Ureter (tissue), 1 donor: ENCODE measurements at places on chromosomes 3 and 15.

DNA sequence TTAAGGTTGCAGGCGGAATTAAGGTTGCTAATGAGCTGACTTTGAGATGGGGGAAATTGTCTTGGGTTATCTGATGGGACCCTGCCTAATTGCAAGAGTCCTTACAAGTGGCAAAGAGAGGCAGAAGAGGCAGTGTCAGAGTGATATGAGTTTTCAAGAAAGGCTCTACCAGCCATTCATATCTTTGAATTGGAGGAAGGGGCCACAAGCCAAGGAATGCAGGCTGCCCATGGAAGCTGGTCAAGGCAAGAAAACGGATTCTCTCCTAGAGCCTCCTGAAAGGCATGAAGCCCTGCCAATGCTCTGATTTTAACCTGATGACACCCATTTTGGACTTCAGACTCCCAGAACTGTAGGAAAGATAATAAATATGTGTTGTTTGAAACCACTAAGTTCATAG, 20.6 kb upstream of the SMAD6 start:
- DNase-seq: no peak

- no peak for DNase-seq
Observed at GRCh38 chr3:62238431-62238830, 134.9 kb downstream of the FEZF2 start.

GRCh38 chr3:170149016-170149415, 32.5 kb downstream of the PHC3 start:
- DNase-seq: no peak

- no peak for DNase-seq
Observed at GRCh38 chr15:92226020-92226612, 167.6 kb upstream of the ST8SIA2 start.

DNA sequence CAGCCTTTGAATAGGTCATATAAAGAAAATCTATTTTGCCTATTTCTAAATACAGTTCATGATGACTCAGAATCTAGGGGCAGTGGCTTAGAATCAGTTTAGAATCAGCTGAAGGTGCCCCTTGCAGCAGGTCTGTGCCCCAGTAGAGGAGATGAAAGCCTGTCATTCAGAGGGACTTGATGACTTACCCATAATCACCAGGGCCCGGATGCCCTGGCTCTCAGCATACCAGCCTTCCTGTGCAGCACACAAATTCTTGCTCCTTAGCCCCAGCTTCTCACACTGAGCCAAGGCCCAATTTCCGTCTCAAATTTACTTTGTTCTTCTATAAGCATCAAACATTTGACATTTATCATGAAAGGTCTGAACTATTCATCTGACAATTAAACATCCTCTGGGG, 83.2 kb upstream of the EOMES start:
- no peak for DNase-seq

- DNase-seq: no peak
Observed at GRCh38 chr15:69232765-69233164, 65.9 kb upstream of the PAQR5 start.

GRCh38 chr3:114221165-114221880, 16.1 kb downstream of the ZNF80 start:
- no peak for DNase-seq

GRCh38 chr3:127325629-127325961, 37.7 kb upstream of the PRR20G start:
- DNase-seq: no peak

DNA sequence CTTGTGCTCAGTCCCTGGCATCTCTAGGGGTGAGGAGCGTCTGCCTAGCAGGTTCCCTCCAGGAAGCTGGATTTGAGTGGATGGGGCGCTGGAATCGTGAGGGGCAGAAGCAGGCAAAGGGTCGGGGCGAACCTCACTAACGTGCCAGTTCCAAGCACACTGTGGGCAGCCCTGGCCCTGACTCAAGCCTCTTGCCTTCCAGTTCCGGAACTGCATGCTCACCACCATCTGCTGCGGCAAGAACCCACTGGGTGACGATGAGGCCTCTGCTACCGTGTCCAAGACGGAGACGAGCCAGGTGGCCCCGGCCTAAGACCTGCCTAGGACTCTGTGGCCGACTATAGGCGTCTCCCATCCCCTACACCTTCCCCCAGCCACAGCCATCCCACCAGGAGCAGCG, 5.0 kb downstream of the RHO start:
- no peak for DNase-seq

- no peak for DNase-seq
Observed at GRCh38 chr3:123390865-123391600, 57.9 kb downstream of the ADCY5 start.

GRCh38 chr3:120177707-120178306, 83.6 kb upstream of the GSK3B start:
- no peak for DNase-seq

DNA sequence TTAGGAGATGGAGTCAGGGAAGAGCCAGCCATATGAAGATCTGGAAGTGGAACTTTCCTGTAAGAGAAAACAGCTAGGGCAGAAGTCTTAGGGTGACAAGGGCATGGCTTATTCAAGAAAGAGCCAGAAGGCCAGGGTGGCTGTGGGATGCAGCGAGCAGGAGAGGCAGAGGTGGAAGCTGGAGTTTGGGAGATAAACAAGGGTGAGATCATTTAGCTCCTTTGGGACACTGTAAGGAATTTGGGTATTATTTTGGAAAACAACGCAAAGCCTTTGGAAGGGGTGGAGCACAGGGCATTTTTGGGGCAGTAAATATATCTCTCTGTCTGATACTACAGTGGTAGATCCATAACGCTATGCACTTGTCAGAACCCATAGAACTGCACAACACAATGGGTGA, 5.0 kb upstream of the IL16 start:
- no peak for DNase-seq

- DNase-seq: no peak
Observed at GRCh38 chr3:37198996-37199395, 24.6 kb upstream of the LRRFIP2 start.

- no peak for DNase-seq
Observed at GRCh38 chr15:51224428-51224827, 114.0 kb downstream of the CYP19A1 start.

DNA sequence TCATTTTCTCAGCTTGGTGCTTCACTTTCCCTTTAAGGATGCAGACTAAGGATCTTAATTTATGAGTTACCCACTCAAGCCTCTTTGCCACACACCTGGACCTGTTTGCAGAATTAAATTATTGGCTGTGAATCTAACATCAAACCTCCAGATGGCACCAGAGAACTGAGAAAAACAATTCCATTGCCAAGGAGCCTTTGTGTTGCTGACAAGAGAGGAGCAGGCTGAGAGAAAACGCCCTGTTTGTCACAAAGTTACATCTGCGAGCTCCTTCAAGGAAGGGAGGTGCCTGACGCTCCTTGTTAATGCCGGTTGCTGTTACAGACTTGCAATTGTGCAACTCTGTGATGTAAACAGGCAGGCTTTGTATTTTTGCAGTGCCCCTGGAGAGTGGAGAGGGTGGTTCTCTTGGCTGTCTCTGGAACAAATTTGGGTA, 36.3 kb upstream of the TMC3 start:
- DNase-seq: peak; percentile 54

- DNase-seq: no peak
Observed at GRCh38 chr3:138938056-138938876, 8.7 kb downstream of the FOXL2 start.

DNA sequence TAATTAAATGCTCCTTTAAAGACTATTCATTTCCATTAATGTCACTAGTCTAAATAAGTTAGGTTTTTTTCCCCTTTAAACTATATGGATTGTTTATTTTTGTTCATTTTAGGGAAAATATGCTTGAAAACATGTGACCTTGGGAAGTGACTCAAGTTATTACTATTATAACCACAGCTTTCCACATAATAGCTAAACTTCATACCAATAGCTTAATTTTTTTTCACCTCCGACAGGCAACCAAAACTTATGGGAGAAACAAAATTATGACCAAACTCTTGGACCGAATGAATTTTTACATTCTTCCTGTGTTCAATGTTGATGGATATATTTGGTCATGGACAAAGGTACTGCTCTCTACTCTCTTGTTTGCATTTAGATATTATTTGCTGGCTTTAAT, 16.2 kb downstream of the CPA3 start:
- no peak for DNase-seq

DNA sequence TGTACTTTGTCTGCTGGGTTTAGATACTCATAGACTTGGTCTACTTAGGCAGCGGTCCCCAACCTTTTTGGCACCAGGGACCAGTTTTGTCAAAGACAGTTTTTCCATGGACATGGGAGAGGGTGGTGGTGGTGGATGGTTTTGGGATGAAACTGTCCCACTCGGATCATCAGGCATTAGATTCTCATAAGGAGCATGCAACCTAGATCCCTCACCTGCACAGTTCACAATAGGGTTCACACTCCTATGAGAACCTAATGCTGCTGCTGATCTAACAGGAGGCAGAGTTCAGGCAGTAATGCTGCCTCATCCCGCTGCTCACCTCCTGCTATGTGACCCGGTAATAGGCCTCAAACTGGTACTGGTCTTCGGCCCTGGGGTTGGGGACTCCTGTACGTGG, 45.3 kb downstream of the CMSS1 start:
- DNase-seq: no peak

DNA sequence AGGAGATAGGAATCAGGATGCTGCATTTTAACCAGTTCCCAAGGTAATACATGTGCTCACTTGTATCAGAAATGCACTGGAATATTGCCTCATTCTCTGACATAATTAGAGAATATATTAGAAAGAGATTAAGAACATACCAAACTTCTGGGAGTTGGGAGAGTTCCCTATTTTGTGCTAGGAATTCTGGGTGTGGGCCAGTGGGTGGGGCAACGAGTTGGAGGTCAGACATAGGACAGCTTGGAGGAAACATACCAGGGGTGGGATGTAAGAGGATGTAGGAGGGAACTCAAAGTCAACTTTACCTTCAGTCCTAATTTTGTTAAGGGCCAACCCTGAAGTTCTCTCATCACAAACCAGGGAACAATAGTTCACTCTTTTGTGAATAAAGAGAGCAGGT, 83.6 kb downstream of the SLC7A14 start:
- DNase-seq: no peak

- no peak for DNase-seq
Observed at GRCh38 chr3:60298141-60298540, 953.1 kb downstream of the FHIT start.

GRCh38 chr3:173688216-173688842, 290.8 kb downstream of the NLGN1 start:
- no peak for DNase-seq

DNA sequence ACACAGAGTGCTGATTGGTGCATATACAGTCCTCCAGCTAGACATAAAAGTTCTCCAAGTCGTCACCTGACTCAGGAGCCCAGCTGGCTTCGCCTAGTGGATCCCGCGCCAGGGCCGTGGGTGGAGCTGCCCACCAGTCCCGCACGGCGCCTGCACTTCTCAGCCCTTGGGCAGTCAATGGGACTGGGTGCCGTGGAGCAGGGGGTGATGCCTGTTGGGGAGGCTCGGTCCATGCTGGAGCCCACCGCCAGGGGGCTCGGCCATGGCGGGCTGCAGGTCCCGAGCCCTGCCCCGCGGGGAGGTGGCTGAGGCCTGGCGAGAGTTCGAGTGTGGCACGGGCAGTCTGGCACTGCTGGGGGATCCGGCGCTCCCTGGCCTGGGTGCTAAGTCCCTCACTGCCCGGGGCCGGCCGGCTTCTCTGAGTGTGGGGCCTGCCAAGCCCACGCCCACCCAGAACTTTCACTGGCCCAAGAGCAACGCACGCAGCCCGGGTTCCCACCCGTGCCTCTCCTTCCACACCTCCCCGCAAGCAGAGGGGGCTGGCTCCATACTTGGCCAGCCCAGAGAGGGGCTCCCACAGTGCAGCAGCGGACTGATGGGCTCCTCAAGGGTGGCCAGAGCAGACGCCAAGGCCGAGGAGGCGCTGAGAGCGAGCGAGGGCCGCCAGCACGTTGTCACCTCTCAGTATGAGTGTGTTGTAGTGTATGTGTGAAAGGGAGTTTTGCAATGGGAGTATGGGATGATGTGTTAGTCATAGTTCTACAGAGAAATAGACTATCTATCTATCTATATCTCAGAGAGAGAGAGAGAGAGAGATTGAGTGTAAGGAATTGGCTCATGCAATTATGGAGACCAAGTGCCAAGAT, 69.0 kb downstream of the UBE2E2 start:
- no peak for DNase-seq

DNA sequence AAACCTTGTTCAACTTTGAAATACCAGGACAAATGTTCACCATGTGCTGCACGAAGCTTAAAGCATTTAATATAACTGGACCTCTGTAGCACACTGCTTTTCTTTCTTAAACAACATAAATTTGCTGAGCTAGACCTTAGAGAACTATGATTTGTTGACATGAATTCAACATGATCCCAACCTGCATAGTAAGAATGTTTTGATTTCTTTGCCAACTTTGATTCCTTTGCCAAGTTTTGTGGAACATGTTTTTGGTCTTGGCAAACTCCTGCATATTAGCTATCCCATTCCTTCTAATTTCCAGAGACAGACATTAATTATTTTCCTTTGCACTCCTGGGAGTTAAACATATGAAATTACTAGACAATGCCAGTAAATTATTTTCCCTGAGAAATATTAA, 197.2 kb upstream of the RBMS3 start:
- no peak for DNase-seq

- DNase-seq: no peak
Observed at GRCh38 chr15:27627623-27628022, 471.5 kb downstream of the OCA2 start.

DNA sequence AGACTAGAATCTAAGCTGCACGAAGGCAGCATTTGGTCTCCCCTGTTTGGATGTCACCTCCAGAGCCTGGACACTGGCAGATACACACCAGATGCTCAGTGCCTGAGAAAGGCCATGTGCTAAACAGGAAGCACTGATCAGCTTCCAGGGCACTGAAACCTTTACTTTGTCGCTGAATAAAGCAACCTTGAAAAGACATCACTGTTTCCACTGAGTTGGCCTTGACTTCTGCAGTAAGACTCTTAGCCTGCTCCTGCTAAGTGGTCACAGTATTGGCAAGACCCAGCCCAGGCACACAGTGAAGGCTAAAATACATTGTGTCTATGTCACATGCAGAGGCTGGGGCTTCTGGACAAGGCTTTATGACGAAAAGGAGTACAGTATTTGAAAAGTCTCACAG, 104.3 kb upstream of the ICE2 start:
- DNase-seq: no peak

DNA sequence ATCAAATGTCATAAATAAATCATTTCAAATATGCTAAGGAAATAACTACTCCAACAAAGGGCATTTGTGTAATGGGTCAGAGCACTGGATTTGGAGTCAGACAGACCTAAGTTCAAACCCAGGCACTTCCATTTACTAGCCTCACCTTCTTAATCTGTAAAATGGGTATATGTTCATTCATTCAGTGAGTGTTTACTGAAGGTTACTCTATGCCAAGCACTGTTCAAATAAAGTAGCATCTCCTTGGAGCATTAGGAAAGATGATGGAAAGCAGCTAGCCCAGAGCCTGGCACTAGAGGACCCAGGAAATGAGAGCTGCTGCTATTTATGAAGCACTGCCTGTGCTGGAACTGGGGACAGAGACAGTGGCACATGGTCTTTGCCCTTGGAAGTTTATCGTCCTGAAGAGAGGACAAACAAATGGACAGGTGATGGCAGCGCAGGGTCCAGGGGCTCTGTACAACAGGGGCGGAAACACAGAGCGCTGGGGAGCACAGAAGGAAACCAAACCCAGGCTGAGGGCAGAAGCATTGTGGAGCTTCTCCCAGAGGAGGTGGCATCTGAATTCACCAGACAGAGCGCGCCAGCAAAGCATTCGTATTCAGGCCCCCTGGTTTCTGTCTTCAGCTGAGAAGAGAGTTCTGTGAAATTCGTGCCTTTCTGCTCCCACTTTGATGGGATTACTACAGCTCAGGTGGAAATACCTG, 19.0 kb downstream of the TM4SF4 start:
- DNase-seq: no peak

GRCh38 chr3:178304758-178305467, 231.3 kb upstream of the KCNMB2 start:
- DNase-seq: no peak
